T follicular helper cell (primary cell): ENCODE measurements at places on chromosomes 7 and 10.

DNA sequence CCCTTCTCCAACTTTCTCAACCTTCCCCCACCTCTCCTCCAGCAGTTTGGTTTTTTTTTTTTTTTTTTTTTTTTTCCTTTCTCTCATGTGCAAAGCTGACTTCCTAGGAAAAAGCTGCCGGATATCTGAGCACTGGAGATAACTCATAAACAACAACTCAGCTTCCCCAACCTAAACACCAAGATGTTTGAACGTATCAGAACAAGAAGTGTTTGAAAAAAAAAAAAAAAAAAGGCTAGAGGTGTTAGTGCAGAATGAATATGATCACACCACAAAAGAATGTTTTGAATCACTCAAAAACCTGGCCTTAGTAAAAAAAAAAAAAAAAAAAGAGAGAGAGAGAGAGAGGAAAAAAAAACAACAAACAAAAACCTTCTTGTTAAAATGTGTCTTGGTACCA, 11.2 kb downstream of the GATA3 start:
- no peak for DNase-seq

GRCh38 chr7:152851326-152851725, 91.8 kb downstream of the ACTR3B start:
- DNase-seq: no peak

GRCh38 chr7:7002418-7003062, 176.5 kb upstream of the CCZ1B start:
- DNase-seq: no peak

DNA sequence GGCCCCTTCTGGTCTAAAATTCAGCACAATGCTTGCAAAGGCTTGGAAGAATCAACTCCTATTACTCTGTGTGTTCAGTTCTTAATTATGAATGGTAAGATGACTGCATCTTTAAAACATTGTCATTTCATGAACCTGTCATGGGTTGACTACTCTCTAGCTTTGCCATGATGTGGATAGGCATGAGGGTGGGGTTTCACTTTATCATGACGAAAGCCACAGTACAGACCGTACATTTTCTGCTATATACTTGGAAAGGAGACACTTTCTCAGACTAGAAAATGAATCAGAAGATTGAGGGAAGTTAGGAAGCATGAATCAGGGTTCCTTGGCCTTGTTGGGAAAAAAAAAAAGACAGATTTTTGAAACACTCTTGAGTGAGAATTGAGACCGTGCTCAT, 19.7 kb upstream of the MSRB2 start:
- DNase-seq: no peak

- no peak for DNase-seq
These were observed 227.5 kb upstream of the CHRM2 start for GRCh38 chr7:136640977-136641376.

DNA sequence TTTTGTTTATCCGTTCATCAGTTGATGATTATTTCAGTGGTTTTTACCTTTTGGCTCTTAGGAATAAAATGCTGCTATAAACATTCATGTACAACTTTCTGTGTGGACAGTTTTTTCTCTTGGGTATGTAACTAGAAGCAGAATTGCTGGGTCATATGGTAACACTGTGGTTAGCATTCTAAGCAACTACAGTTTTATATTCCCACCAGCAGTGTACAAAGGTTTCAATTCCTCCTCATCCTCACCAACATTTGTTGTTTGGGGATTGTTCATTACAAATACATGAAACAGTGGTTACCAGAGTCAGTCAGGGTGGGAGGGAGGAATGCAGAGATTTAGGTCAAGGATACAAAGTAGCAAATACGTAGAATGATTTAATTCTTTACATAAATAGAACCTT, 97.0 kb downstream of the NPSR1 start:
- DNase-seq: no peak

GRCh38 chr7:78769481-78770101, 683.9 kb downstream of the MAGI2 start:
- DNase-seq: no peak

DNA sequence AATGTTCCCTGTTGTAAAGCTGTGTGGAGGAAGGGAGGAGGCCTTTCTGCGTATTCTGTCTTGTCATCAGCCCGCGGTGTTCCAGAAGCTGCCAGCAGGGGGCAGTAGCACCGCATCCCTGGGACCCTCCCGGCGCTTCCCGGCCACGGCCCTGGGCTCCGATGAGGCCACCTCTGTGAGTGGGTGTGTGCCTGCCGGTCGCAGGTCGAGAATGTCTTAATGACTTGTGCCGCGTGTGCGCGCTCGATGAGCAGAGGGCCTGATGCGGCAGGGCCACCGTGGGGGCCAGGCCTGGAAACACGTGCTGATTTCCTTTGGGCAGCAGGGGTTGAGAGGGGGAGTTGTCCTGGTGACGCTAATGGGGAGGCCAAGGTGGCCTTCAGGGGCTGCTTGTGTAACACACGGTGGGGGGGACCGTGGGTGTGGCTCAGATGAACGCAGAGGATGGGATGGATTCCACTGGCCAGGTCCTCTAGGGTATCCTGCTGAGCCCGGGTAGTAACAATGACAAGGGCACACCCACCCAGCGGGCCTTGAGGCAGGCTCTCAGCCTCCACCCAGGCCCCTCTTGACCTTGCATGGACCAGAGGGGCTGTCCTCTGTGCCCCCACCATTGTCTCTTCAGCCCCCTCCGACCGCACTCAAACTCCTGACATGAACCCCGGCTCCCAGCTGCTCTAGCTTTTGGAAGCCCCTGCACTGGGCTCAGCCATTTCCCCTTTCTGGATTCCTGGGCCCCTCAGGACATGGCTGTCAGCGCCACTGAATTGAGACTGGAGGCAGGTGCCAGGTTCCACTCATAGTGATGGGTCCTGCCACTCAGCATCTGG, 135.9 kb upstream of the PODXL start:
- no peak for DNase-seq

DNA sequence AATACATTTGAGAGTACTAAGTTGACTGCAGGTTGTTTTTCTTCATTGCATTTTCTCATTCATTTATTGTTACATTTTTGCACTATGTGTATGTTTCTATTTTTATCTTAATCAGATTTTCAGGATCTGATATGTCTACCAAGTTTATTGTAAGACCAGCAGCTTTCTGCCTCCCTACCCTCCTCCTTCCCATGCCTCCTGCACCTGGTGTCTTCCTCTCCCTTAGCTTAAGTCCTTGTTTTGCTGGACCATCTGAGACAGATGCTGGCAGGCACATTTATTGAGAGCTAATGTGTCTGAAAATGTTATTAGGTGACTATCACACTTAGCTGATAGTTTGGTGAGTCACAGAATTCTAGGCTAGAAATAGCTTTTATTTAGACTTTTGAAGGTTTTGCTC, 79.6 kb downstream of the ANLN start:
- DNase-seq: no peak

DNA sequence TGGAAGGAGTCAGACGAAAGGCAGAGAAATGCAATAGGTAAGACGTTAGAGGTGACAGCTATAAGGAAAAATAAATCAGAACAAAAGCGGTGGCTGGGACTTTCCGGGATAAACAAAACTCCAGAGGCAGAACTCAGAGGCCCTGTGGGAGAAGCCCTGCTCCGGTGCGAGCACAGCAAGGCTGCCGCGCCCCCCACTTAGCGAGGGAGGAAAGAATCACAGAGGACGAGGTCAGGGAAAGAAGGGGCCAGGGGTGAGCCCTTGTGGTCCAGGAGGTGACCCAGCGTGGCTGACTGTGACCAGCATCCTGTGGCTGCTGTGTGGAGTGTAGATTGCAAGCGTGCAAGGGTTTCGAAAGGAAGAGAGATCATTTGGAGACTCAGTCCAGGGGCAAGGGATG, 591.8 kb upstream of the ADARB2 start:
- DNase-seq: no peak

- no peak for DNase-seq
These were observed 130.4 kb downstream of the HIBADH start for GRCh38 chr7:27532314-27532713.

DNA sequence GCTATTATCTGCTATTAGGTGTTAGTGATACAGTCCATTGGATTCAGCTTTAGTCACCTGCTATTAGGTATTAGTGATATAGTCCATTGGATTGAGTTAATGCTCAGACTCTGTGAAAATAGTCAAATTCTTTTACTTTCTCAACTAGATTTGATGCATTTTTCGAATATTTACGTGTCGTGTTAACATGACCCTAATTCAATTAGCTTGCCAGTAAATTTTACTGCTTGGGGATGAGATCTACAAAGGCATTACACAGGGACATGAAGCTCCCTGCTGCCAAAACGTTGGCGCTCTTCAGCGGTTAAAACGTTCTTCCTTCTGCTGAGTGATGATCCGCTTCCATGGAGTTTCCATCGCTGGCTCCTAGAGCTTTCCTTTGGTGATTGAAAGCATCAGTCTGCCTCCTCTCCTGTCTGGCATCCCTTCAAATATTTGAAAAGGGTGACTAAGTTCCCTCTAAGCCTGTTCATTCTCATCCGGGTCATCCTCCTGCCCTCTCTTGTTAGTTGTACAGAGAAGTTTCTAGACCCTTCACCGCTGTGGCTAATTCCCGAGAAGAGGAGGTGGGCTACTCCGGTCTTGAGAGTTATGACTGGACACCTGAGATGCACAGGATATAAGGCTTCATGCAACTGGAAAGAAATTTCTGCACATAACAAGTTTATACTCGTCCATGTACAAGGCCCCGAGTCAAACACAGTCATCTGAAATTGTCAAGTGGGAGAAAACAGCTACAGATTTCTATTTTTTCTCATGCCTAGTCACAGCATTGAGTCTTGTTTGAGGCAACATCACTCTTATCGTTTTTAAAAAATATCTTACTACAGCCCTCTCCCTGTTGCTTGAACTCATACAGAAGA, 254.0 kb downstream of the KLF6 start:
- DNase-seq: no peak

GRCh38 chr7:883055-884021, 7.0 kb downstream of the GET4 start:
- no peak for DNase-seq

GRCh38 chr7:129958643-129959470, 6.1 kb upstream of the UBE2H start:
- no peak for DNase-seq

GRCh38 chr7:1939434-1940401, 269.6 kb downstream of the ELFN1 start:
- no peak for DNase-seq

DNA sequence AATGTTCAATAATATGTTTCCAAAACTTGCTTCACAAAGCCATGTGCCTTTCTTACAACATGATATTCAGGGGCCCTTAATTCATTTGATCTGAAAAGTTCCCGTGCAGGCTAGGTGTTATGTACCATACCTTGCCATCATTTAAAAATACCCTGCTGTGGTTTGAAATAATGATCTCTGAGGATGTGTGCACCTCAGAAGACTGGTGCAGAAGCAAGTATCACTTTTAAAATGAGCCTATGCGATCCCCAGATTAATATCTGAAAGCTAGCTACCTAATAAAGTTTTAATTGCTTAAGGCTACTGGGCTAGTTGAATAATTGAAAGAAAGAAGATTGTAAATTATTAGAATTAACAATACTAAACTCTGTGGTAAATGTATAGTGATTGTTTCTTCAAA, 262.4 kb downstream of the CDK14 start:
- no peak for DNase-seq

GRCh38 chr7:42208572-42208971, 28.4 kb downstream of the GLI3 start:
- no peak for DNase-seq

DNA sequence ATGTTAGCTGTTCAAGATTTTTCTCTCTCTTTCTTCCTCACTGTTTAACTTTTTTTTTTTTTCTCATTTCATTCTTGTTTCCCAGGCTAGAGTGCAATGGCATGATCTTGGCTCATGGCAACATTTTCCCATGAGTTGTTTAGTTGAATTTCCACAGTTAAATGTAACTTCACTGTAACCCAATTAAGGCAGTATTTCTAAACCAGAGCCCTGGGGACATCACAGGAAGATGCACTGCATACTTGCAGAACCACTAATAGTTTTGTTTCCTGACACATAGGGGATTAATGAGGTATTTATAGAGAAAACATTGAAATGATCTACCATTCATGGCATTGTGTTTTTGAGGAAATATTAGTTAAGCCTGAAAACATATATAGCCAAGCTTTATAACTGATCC, 795.6 kb upstream of the GHITM start:
- no peak for DNase-seq

DNA sequence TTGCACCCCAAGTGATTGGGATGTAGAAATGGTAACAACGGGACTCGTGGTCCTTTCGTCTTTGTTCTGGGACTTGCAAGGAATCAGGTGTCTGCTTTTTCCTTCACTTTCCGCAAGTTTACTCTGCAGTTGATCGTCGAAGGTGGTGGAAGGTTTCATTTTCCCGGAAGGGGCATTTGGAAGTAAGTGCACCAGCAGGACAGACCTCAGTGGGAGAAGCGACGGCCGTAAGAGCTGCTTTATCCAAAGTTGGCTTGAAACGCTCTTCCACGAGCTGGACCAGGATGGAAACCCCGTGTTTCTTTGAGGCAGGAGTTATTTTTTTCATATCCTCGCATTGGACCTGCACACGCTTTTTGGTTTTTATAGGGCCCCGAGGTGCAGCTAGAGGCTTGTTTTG, 1.2 kb downstream of the BRI3 start:
- no peak for DNase-seq

DNA sequence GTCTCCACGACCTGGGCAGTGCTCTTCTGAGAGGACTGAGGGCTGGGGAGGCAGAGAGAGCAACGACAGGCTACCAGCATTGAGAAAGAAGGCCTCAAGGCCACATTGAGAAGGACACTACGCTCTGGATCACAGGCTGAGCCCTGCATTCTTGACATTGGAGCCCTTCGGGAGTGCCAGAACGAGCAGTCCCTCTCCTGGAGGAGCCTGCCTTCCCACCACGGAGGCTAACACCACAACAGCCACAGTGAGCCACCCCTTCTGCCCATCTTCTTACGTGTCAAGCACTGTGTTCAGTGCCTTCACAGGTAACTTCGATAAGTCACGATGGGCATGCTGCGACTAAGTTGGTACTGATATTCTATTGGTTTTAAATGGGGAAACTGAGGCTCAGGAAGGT, 267.8 kb downstream of the RPS24 start:
- no peak for DNase-seq

- DNase-seq: no peak
These were observed 26.6 kb downstream of the APBB1IP start for GRCh38 chr10:26464632-26465280.

GRCh38 chr7:2781636-2782035, 62.5 kb downstream of the GNA12 start:
- no peak for DNase-seq

GRCh38 chr10:105029286-105029685, 388.2 kb downstream of the SORCS3 start:
- no peak for DNase-seq

- DNase-seq: no peak
These were observed 48.6 kb downstream of the NCAPG2 start for GRCh38 chr7:158655931-158656441.

GRCh38 chr10:114850126-114850525, 28.5 kb downstream of the FHIP2A start:
- DNase-seq: no peak
